ENCODE measurements at places on chromosomes 5 and 9.

GRCh38 chr9:110251212-110251611 lies 5.1 kb downstream of the TXN start:
- no peak for DNase-seq

DNA sequence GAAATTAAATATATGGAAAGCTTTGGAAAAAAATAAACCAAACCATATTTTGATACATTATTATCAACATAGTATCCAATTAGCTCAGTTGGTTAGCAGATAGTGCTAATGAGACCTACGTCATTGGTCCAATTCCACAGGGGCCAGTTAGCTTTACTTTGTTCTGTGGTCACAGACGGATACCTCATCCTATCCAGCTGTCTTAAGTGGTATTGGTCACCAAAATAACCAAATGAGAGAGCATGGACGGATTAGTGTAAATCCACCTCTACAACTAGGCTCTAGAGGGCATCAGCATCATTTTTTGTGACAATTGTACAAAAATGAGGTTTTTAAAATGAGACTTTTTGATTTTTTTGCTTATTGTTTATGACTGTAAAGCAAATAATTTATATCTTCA lies 364.2 kb downstream of the KIAA0825 start:
- no peak for DNase-seq

GRCh38 chr5:170560938-170561337 lies 57.1 kb downstream of the KCNIP1 start:
- DNase-seq, result no peak

DNA sequence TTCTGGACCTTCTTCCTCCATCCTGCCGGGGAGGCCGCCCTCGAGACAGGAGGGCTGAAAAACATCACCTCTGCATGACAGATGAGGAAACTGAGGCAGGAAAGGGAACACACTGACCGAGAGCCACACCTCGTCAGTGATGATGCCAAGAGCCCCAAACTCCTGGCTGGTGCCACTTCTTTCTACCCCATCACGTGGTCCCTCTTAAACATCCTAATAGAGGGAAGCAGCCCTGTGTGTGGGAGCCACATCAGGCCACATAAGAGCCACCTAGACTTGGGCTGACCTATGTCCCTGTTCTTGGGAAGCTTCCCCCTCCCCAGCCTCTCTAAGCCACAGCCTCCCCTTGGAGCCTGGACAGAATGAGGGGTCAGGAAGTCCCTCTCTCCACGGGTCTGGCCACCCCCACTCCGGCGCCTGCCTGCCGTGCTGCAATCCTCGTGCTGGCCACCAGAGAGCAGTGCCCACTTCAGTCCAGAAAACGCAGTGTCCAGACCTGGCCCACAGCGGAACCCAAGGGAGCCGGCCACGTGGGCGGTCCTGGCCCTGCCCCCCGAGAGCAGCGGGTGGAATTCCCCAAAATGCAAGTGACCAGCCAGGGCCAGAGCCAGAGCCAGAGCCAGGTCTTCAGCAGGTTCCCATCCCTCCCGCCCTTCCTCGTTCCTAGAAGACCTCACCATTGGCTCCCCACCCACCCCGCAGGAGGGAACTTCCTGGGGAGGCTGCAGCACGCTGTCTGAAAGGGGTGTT lies 54.7 kb upstream of the SARDH start:
- DNase-seq, result peak; percentile 5

DNA sequence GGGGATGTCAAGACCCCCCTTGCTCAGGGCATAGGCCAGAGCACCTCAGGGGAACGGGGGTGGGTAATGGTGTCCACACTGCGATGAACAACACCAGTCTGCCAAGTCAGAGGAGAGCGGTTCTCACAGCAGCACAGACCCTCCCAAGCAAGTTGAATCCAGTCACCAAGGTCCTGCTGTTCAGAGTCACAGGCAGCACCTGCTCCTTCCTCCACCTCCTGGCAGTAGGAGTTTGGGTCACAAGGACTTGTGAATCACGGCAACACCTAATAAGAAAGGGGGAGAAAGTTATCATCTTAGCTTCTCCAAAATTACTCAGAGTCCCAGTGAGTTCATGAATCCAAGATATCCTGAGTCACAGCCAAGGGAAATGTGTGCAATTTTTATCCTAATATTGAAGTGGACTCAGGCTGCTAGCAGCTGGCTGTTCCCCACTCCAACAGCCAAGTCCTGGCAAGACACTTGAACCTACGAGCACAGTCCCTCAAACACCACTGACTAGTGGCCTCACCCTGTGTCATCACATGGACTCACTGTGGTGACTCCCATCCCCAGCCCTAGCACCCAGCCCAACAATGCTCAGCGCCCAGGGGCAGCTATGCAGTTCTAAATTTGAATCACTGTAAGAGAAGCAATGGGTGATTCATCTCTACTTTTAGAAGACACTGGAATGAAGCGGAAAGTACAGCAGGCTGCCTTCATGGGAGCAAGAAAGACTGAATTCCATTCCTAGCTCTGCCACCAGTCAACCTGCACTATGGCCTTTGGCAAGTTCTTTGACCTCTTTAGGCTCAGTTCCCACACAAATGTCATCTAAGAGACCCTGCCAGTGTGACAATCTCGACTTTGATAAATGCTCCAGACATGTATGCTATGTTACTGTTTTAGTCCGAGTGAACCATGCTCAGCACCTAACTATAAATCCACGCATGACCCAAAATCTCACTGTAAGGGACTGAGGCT lies 113.7 kb downstream of the KLHL3 start:
- DNase-seq, result no peak

- no peak for DNase-seq
Observed at GRCh38 chr5:77844373-77844622, 68.2 kb upstream of the TBCA start.
